Karpas-422 (cell line): ENCODE measurements at places on chromosomes 16 and 17. TPM values are rescaled to one million over a fixed set of nuclear protein-coding genes. Genes with fewer than 3 reads are reported as not detected.

GRCh38 chr16:17578981-17579874, 108.5 kb upstream of the XYLT1 start:
- DNase-seq: peak; percentile 87

DNA sequence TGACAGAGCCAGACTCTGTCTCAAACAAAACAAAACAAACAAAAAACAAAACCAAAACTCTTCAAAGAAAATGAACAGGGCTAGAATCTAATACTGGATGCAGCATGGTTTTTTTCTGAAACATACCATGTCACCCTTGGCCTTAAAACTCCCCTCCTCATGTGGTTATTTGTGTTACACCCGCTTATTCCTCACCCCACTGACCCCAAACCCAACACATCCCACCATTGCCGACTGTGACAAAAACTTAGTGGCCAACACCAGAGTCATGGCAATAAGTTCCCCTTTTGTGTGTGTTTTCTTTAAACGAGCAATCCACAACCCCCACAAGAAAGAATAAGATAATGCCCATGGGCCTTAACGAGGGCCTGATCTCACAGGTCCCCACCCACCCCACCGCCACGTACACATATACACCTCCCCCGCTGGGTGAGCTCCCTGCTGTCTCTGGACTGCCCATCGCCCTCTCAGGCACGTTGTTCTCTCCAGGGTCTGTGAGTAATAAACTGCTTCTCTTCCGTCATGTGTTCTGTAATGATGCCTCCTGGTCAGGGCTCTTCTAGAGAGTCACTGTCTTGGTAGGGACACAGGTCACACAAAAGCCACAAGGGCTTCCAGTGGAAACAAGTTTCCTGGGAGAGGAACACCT, 16.8 kb upstream of the ENGASE start:
- no peak for DNase-seq

DNA sequence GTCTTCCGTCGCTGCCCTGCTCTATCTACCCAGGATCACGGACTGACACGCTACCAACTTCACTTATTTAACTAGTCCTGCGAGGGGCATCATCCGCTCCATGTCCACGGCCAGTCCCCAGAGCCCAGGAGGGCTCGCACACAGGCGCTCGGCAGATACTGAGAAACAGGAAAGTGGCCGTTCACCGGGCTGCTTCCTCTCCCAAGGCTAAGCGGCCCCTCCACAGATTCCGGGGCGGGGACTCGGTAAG, 388 bp downstream of the OXLD1 start:
- DNase-seq: peak; percentile 70

- DNase-seq: no peak
Observed at GRCh38 chr16:4593086-4593485, 21.6 kb downstream of the UBALD1 start.

DNA sequence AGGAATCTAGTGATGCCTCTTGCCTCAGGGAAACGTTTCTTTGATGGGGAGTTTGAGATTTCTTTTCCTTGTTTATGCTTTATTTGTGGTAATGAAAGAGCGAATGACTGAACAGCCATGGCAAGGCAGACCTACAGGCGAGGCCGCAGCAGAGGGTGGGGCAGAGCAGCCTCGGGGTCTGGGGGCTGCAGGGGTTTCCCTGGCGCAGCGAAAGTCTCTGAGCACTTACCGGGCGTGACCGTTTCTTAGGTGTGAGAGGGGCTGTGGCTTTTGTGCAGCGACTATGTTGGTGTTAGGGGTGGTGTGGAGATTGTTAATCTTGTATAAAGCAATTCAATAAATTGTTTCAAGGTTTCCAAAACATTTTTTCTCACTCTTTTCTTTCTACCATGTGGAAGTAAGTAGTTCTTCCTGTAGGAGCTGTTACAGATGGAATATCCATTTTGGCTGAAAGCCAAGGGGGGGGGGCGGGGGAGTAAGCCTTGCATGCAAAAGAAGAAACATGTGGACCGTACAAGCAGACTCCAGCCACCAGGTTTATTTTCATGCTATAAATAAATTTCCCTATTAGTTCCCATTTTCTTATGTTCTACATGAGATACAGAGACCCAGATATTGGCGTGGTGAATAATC, 34.8 kb downstream of the UBN1 start:
- DNase-seq: no peak

DNA sequence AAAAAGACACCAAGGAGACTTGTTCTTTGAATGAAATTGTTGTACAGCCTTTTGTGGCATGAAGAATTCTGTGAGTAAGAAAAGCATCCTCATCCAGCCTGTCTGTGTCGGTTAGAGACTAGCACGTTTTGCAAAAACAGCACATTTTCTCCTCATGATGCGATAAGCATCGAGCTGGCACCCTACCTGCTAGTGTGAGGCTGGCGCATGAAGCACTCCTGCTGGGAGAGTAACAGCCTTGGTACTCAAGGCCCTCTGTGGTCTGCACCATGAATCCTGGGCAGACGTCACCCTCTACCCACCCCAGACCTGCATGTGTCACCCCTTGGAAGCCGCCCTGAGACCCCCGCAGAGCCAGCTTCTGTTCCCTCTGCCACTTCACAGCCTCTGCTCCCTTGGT, 92.6 kb upstream of the TMEM132E start:
- no peak for DNase-seq

- DNase-seq: no peak
Observed at GRCh38 chr16:10847176-10847575, 28.6 kb upstream of the TVP23A start.

DNA sequence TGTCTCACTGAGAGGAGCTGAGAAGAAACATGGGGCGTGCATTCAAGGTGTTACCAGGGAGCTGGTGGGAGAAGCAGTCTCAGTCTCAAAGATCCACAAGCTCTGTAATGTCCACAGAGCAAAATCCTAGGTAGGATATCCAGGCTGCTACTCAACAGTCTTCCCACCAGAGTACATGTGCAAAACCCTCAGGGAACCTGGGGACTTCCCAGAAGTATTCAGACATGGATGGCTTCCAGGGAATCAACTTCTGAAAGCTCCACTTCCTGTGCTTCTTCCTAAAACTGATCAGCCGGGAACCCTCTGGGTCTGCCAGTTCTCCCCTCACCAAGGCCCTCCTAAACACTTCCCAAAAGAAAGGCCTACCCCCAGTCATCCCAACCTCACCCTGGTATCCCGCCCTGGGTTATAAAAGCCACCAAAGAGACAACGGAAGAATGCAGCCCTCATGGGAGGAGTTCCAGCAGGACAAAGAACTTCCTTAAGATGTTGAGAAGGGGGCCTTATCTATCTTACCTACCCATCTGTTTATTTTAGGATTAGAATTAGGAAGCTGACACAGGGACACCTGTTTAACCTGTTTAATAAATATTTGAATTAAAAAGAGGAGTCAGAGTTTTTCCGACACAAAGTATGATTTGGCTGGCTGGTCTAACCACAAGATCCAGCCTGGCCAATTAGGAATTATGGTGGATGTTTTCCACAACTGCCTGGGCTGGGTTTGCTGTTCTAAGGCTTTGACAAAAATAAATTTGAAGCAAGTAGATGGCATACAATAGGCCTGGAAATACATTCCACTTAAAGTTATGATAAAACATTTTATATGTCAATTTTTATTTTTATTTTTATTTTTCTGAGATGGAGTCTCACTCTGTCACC, 37.0 kb downstream of the CUEDC1 start:
- DNase-seq: no peak

DNA sequence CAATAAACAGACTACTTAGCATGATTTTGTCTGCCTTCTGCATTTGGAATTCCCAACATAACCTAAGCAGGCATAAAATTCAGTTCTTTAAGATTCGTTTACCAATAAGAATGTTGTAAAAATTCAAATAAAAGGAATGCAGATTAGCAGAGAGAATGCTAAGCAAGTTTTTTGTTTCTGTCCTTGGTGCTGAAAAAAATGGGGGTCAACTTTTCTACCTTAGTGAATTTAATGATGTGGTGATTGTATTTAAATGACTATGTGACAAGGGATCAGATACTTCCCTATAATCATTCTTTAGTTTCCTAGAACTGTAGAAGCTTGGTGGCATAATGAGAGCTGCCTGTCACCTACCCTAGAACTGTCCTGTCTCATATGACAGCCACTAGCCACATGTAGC, 159.5 kb downstream of the RBFOX1 start:
- DNase-seq: no peak

- DNase-seq: no peak
Observed at GRCh38 chr16:23692190-23692837, 13.6 kb downstream of the PLK1 start.

DNA sequence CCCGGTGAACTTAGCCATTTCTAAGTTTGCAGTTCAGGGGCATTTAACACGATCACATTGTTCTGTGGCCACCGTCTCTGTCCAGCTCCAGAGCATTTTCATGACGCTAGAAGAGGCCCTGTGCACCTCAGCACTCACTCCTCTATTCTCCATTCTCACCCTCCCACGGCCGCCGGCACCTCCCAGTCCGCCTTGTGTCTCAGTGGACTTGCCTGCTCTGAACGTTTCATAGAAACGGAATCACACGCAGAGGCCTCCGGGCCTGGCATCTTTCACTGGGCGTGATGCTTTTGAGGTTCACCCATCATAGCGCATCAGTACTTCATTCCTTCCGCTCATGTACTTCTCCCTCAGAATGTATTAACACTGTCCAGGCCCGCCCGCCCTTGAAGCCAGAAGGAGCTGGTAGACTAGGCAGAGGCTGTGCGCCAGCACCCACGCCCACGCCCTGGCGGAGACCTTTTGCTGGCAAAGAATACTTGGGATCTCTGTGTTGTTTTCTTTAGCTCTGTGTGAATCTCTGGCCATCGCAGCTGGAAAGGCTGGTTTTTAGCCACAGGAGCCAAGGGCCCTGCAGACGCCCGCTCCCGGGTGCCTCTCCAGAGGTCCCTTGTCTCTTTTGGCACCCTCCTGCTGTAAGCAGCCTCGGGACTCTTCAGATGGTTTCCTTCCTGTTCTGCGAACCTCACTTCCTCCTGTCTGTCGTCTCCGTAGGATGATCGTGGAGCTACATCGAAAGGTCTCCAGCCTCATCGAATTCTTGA, 23.4 kb upstream of the JPT2 start:
- DNase-seq: no peak

GRCh38 chr17:51585514-51586104, 325.3 kb downstream of the UTP18 start:
- DNase-seq: peak; percentile 71

- DNase-seq: no peak
Observed at GRCh38 chr16:25613931-25614330, 77.8 kb upstream of the HS3ST4 start.

DNA sequence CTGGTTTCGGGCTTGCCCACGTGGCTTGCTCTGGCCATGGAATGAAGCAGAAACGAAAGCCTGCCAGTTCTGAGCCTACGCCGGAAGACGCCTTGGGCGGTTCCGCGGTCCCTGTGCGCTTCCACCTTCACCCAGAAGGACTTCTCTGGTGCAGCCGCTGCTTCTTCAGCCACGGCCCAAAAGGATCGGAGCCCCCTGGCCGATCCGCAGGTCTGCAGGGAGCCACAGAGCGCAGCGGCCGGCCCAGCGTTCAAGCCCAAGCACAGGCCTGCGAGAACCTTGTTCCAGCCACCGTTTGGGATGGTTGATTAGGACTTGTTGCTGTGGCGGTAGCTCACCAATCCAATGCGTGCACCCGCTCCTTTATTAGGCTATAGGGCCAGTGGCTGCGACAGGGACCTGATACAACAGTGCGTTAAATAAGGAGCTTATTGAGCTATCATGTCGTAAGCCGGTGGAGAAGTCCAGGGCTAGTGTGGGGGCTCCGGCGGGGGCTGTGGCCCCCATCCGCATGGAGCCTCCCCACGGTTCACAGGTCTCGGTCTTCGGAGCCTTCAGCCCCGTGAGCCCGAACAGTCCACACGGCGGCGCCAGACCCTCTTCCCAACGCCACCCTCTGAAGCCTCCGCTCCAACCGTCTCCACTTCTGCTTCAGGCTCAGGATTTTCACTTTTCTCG, 10.2 kb upstream of the MPP2 start:
- DNase-seq: peak; percentile 60

- no peak for DNase-seq
Observed at GRCh38 chr17:41284546-41284945, 9.0 kb downstream of the KRTAP9-7 start.

- no peak for DNase-seq
Observed at GRCh38 chr17:61656721-61657217, 65.8 kb upstream of the NACA2 start.

- no peak for DNase-seq
Observed at GRCh38 chr16:30470632-30470995, 1.9 kb upstream of the ITGAL start.

DNA sequence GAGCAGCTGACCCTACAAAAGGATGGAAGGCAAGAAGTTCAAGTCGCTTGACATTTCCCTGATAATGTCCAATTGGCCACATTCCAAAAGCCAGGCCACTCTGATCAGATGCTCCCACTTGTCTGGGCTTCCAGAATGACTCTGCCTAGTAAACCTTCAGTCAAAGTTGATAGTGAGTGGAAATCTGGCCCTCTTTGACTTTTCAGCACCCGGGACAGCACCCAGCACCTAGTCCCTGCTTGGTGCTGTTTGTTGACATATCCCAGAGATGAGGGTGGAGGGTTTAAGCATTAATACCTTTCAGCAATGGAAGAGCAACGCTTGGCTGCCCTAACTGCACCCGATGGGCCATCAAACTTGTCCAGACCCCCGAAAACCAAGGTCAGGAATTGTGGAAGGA, 131.3 kb downstream of the AIPL1 start:
- peak; percentile 71 for DNase-seq

GRCh38 chr16:85750146-85750826, 610 bp downstream of the C16orf74 start:
- peak; percentile 72 for DNase-seq

- no peak for DNase-seq
Observed at GRCh38 chr17:77704048-77704815, 254.3 kb upstream of the TNRC6C start.

DNA sequence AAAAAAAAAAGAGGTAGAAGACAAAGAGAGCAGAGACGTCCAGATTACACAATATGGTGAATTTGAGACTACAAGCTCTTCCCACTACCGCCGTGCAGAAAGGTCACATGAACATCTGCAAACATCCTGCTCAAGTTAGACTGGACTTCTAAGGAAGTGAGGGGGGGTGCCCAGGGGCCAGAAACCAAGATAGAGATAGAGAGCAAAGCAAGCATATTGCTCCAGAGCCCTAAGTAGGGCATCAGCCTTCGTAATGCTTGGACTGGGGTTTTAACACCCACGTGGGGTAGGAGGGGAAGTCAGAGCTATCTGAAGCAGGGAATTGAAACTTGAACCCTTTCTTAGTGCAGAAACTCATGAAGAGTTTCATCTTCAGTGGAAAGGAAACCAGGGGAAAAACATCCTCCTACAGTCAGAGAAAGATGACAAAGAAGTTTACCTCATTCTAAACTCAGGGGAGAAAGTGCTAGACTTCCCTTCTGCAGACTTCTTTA, 8.7 kb downstream of the CLEC19A start:
- no peak for DNase-seq

- peak; percentile 43 for DNase-seq
Observed at GRCh38 chr17:61822326-61823285, 40.7 kb downstream of the BRIP1 start.

GRCh38 chr16:19542138-19542821, 13.2 kb upstream of the VPS35L start:
- no peak for DNase-seq

GRCh38 chr17:1034652-1035210, 37.8 kb downstream of the TIMM22 start:
- no peak for DNase-seq

SGF29 gene
- 44.7 and 70.5 TPM in 2 replicates for total RNA-seq

TBC1D3G gene
- not detected in 2 replicates for total RNA-seq

KRT28 gene
- not detected in 2 replicates for total RNA-seq

ARL5C gene
- total RNA-seq: not detected in 2 replicates

OR3A3 gene
- not detected in 2 replicates for total RNA-seq

IGF2BP1 gene
- not detected in 2 replicates for total RNA-seq

FOXN1 gene
- total RNA-seq: not detected in 2 replicates

C16orf74 gene
- total RNA-seq: 13.3 and 24.5 TPM in 2 replicates

CIBAR2 gene
- not detected in 2 replicates for total RNA-seq

TSNAXIP1 gene
- total RNA-seq: 0.52 and 1.1 TPM in 2 replicates

NECAB2 gene
- total RNA-seq: not detected in 2 replicates

KRTAP9-2 gene
- total RNA-seq: not detected in 2 replicates

ARHGDIG gene
- 2.7 and 3.1 TPM in 2 replicates for total RNA-seq

CRISPLD2 gene
- total RNA-seq: not detected in 2 replicates
